ENCODE measurements at places on chromosomes 13 and 19. TPM values are rescaled to one million over a fixed set of nuclear protein-coding genes. Genes with fewer than 3 reads are reported as not detected.

CALR3 gene
- not detected for total RNA-seq

TRPC4 gene
- total RNA-seq, result 0.04 TPM

ZNF579 gene
- total RNA-seq, result 4.1 TPM

CPT1C gene
- total RNA-seq, result 20.0 TPM

IGSF23 gene
- total RNA-seq, result 0.25 TPM

ZNF30 gene
- 5.0 TPM for total RNA-seq

OLFM4 gene
- not detected for total RNA-seq

COX7A1 gene
- 10.8 TPM for total RNA-seq

KLK15 gene
- not detected for total RNA-seq

RASAL3 gene
- total RNA-seq, result 0.79 TPM

NPAS1 gene
- total RNA-seq, result not detected

BSG gene
- 352 TPM for total RNA-seq

CNN1 gene
- total RNA-seq, result 0.35 TPM

DPF1 gene
- 1.3 TPM for total RNA-seq

PTGIR gene
- total RNA-seq, result 7.9 TPM

PDE4C gene
- 0.20 TPM for total RNA-seq

CCNE1 gene
- total RNA-seq, result 6.5 TPM

CACNG7 gene
- total RNA-seq, result 0.04 TPM

SLC25A41 gene
- total RNA-seq, result 0.07 TPM

ZNF570 gene
- total RNA-seq, result 5.9 TPM

PGLYRP1 gene
- total RNA-seq, result not detected

ZNF229 gene
- total RNA-seq, result 15.2 TPM

HSPH1 gene
- total RNA-seq, result 31.4 TPM

SIGLEC5 gene
- total RNA-seq, result not detected

GAPDHS gene
- not detected for total RNA-seq

FOXO1 gene
- 25.2 TPM for total RNA-seq

ZNF667 gene
- 3.6 TPM for total RNA-seq
